ENCODE measurements at places on chromosomes 12 and 14. TPM values are rescaled to one million over a fixed set of nuclear protein-coding genes. Genes with fewer than 3 reads are reported as not detected.

The MYO1A gene
- total RNA-seq = not detected

The ISM2 gene
- total RNA-seq = 0.26 TPM

The CFAP251 gene
- total RNA-seq = 4.5 TPM

The KRT71 gene
- total RNA-seq = not detected

DNA sequence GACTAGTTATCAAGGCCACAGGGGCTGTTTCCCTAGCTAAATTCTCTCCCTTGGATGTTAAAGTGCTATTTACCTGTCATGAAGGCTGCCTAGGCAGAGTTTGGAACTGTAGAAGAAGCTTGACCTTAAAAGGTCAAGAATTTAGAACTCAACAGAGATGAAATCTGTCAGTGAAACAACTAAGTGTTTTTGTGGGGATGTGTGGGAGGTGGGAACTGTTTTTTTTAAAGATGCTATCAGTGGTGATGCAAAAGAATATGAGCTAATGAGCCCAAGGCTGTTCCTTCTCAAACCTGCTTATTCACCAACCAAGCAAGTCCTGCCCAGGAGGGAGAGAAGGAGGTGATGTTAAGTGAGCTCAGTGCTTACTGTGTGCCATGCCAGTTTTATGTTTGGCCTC is 40.8 kb upstream of the POC1B start:
- H3K4me3 ChIP-seq = no peak overlapping the region
- no peaks in the 10 kb centered on the region for H3K27me3 ChIP-seq
- no peaks in the 10 kb centered on the region for H3K36me3 ChIP-seq
- peaks cover 17% of the 10 kb centered on the region for H3K4me1 ChIP-seq

DNA sequence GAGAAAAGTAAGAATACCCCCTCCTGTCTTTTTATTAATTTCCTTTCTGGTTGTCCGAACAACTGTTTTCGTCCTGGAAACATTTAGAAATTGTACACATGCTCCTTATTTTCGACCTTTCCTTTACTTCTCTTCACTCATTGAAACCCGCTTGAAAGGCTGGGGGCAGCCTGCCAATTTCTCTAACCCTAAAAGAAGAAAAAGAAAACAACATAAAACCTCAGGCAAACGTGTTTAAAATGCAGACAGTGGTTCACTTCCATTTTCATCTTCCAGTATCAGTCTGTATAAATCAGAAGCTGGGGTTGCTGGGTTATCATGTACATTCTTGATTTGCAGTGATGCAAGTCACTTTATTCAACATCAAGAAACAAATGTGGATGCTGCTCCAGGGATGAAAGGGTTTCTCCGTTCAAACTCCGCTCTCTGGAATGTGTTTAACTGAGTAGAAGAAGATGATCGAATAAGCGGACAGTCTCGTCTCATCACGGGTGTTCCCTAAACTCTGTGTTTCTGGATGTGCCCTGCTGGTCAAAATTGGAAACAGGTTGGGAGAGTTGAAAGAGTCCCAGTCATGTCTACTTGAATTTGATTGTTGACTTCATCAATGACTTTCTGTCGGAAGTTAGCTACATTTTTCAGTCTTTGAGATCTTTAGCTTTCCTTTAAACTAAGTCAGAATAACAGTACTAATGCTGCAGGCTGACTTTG is 1042.2 kb downstream of the BCL11B start:
- no peak for DNase-seq
- no peaks in the 10 kb centered on the region for H3K36me3 ChIP-seq

DNA sequence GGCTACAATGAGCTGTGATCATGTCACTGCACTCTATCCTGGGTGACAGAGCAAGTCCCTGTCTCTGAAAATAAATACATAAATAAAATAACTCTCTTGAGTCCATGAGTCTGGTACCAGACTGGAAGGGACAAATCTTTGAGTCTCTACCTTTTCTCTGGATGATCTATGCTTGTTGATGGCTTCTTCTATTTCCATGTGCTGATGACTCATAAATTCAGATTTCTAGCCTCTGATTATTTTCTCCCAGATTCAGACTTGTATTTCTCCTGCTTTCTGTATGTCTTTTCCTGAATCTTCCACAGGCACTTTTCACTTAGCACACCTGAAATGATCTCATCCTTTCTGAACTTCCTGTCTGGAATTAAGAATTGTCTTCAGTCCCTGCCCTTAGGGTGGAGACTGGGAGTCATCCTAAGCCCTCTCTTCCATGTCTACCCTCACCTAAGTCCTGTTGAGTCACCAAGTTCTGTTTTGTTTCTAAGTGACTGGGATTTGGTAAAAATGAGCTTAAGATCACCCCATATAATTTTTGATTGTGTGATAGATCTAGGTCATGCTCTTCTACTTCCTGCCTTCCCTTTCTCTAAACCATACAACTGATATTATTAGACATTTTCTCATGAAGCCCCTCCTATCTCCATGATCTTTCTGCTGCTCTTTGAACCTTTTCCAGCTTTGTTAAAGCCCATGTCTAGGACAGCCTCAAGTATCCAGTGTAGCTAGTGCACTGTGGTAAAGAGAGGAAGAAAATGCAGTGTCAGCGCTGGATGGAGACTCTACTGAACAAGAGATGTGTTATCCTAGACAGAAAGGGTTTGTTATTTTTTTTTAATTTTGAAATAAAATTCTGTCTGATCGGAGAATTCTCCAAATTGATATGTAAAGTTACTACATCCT is 13.1 kb downstream of the AKAP6 start:
- H3K4me1 ChIP-seq = peaks cover 25% of the 10 kb centered on the region
- peaks cover 2% of the 10 kb centered on the region for H3K36me3 ChIP-seq
- H3K4me3 ChIP-seq = no peak overlapping the region
- no peaks in the 10 kb centered on the region for H3K27me3 ChIP-seq
- no peak for DNase-seq

DNA sequence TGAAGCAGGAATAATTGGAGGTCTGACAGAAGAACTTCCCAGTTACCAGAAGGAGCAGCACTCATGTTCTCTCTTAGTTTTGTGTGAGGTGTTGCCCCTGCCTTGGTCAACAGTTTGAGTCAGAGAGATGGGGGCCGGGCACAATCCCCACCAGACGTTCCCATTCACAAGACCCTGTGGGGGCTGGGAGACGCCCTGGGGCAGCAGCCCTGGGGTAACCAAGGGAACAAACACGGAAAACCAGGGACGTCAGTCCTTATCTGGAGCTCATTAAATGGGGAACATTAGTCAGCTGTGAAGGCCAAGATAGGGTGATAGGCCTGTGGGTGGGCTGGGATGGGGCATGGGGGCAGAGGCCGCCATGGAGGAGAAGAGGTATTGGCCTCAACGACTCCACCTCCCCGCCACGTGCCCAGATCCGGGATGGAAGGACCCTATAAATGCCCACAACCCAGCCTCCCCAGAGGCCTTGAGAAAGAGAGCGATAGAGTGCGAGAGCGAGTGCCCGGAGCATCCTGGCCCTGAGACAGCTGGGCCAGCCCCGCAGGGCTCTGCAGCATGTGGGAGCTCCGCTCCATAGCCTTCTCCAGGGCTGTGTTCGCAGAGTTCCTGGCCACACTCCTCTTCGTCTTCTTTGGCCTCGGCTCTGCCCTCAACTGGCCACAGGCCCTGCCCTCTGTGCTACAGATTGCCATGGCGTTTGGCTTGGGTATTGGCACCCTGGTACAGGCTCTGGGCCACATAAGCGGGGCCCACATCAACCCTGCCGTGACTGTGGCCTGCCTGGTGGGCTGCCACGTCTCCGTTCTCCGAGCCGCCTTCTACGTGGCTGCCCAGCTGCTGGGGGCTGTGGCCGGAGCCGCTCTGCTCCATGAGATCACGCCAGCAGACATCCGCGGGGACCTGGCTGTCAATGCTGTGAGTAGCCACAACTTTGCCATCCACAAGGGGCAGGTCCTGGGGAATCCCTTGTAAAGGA is at the start of gene AQP2:
Gene AQP2, plus strand, starts transcription at position 465 of the 979 bp plus-strand sequence. Its CDS starts 94 bp downstream, at position 559.
- H3K27me3 ChIP-seq = no peaks in the 10 kb centered on the region
- no peaks in the 10 kb centered on the region for H3K36me3 ChIP-seq
- H3K4me3 ChIP-seq = no peak within 1 kb of the TSS
- H3K27ac ChIP-seq = no peak within 1 kb of the TSS
- no peak for DNase-seq
- H3K4me1 ChIP-seq = peaks cover 6% of the 10 kb centered on the region

- H3K4me1 ChIP-seq = no peaks in the 10 kb centered on the region
- no peak overlapping the region for H3K27ac ChIP-seq
- DNase-seq = no peak
- H3K4me3 ChIP-seq = no peak overlapping the region
- no peaks in the 10 kb centered on the region for H3K27me3 ChIP-seq
Observed at GRCh38 chr14:30283822-30284446, 275.0 kb upstream of the G2E3 start.

- H3K4me1 ChIP-seq = peaks cover 43% of the 10 kb centered on the region
- H3K4me3 ChIP-seq = no peak overlapping the region
- no peaks in the 10 kb centered on the region for H3K36me3 ChIP-seq
- DNase-seq = no peak
Observed at GRCh38 chr14:22426711-22427110, 162.3 kb downstream of the DAD1 start.

- H3K4me3 ChIP-seq = peak overlapping the region; percentile 35
- H3K36me3 ChIP-seq = peaks cover 2% of the 10 kb centered on the region
- H3K4me1 ChIP-seq = peaks cover 70% of the 10 kb centered on the region
- H3K27ac ChIP-seq = peak overlapping the region; percentile 98
- H3K27me3 ChIP-seq = no peaks in the 10 kb centered on the region
Observed at GRCh38 chr12:63917864-63918799, 73.6 kb downstream of the SRGAP1 start.
